Naive thymus-derived CD4-positive, alpha-beta T cell (primary cell): ENCODE measurements at places on chromosomes 16 and 17. TPM values are rescaled to one million over a fixed set of nuclear protein-coding genes. Genes with fewer than 3 reads are reported as not detected.

CDRT15L2 gene
- not detected for polyA plus RNA-seq

OR1F1 gene
- 0.35 TPM for polyA plus RNA-seq

SLC52A1 gene
- not detected for polyA plus RNA-seq

HASPIN gene
- polyA plus RNA-seq = not detected

TNS4 gene
- polyA plus RNA-seq = not detected

MPV17L gene
- not detected for polyA plus RNA-seq
